ENCODE measurements at places on chromosomes 12 and 14.

- no peak for DNase-seq
Observed at GRCh38 chr12:21776175-21776574, 1.7 kb upstream of the KCNJ8 start.

DNA sequence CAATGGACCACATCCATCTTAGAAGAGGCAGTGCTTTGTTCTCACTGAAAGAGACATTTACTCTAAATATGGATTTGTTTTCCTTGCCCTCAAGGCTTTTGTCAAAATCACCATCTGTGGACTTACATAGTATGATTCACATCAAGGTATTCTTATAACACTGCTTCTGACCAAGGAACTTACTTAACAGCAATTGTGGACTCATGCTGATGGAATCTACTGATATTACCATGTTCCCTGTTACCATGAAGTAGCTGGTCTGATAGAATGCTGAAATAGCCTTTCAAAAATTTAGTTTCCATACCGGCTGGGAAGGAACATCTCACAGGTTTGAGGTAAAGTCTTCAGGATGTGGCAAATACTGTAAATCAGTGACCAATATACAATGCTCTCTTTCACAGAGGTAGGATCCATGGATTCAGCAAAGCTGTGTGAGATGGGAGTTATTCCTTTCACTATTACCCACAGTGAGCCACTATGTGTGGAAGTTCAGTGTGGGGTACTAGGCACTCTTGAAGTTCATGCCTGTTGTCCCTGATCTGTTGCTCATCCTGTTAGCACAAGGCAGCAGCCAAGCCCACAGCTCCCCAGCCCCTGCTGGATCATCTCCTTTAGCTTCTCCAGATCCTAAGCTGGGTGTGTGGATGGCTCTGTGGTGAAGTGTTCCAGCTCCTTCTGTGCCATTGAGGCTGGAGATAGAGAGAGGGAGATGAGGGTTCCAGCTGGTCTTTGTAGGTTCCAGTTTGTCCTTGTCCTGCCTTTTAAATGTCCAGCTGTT is 126.4 kb downstream of the ATP23 start:
- no peak for DNase-seq

GRCh38 chr12:47882781-47883546 is 21.8 kb downstream of the VDR start:
- no peak for DNase-seq

DNA sequence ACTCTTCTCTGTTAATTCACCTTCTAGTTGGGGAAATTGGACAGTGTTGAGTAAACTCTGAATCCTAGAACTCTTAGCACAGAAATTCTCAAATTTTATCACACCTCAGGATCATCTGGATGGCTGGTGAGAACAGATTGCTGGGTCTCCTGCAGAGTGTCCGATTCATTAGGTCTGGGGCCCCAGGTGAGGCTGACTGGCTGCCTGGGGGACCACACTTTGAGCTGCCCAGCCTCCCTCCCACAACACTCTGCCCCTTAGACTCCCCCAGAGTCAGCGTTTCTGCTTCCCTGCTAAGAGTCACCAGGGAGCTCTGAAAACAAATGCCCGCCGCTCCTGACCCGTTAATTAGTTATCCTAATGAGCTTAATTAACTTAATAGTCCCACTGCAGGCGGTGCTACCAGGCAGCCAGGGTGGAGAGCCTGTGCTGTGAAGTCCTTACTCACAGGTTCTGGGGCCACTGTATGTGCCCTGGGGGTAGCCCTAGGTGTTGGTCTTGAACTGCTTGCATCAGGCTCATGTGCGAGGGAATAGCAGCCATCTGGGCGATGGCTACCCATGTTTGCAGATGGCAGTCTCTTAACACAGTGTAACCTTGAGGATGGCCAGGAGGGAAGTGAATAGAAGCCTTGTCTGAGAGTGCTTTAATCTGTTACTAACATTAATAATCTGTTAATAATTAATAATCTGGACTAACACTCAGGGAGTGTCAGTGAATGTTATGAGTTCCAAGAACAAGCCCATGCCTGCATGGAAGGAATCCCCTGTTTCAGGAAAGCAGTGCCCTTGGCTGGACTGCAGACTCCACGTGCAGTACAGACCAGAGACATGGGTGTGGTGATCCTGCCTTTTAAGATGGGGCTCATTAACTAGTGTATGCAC is 35.6 kb downstream of the AACS start:
- DNase-seq, result no peak

DNA sequence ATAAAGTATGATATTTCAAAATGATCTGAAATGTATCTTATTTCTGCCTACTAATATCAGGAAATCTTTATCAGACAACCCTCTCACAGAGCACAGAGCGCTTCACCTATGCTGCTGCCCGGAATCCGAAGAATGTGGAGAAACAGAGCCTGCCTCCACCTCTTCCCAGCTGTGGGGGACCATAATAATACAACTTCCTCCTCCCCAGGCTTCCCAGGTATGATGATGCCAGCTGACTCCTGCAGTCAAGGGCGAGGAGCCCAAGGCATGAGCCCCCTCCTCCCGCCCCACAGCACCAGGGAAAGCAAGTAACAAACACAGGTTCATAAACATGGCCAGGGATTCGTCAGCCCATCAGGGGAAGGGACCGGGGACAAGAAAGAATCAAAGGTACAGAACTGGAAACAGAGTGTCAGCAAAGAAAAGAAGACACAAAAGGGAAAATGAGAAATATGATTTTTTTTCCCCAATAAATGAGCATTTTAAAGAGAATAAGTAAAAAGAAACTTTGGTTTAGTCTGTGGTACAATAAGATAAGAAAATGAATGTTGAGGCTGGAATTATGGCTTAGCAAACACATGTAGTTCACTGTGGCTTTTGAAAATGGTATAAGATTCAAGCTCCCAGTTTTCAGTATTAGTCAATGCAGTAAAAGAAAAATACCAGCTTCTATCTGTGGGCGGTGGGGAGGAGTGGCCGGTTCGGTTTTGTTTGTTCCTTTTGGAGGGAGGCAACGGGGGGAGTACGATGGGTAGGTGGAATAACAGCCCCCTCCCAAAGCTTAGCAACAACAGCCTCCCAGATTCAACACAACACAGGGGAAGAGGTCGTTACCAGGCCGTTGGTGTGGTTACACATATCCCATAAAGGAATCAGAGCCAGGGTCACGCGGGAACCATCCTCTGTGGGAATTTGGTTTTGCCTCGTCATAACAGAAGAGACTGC is 68.3 kb downstream of the SETD3 start:
- no peak for DNase-seq

- no peak for DNase-seq
Observed at GRCh38 chr14:52063052-52063462, 5.8 kb downstream of the NID2 start.

DNA sequence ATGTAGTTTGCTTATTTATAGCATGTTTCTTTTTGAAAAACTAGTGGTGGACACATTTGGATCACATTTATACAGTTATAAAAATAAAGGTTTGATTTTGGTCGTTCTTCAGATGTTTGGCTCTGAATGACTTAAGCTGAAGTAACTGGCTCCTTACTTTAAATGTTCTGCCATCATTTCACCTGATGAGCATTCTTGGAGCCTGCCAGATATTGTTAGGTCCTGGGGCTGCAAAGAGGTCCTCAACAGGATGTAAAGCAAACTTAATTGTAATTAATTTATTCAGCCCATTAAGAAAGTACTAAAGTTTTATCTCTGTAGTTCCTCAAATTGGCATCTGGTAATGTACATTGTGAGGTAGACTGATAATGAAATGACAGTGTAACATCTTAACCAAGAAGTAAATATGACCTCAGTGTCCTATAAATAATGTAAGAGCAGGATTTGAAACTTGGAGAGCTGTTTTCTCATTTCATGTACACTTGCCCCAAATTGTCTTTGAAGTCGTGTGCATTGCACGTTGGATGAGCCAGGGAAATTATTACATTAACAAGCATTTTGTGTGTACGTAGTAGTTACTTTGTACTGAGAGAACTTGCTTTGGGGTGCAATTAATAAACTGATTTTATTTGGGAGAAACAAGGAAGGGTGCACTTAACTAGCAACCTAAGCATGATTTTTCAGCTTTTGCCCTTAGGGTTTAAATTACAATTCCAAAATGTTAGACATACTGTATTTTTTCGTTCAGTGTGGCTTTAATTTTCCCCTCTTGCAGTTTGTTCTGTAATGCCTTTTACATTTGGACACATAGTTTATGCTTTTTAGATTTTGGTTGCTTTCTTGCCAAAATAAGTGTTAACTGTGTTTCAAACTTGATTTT is 7.5 kb downstream of the EIF5 start:
- DNase-seq, result no peak

DNA sequence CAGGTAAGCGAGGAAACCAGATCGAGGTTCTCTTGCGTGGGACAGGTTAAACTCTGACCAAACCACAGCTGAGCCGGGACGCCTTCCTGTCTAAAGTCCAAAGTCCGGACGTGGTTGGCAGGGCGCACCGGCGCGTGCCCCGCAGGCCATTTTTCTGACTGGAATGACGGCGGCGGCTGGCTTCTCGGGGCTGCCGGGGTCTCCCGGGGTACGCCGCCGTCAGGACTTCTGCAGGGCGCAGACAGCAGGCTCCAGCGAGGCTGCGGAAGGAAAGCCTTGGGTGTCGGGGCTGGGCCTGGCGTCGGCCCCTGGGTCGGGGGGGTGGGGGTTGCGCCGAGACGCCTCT is 32.8 kb downstream of the MIA2 start:
- DNase-seq, result no peak

DNA sequence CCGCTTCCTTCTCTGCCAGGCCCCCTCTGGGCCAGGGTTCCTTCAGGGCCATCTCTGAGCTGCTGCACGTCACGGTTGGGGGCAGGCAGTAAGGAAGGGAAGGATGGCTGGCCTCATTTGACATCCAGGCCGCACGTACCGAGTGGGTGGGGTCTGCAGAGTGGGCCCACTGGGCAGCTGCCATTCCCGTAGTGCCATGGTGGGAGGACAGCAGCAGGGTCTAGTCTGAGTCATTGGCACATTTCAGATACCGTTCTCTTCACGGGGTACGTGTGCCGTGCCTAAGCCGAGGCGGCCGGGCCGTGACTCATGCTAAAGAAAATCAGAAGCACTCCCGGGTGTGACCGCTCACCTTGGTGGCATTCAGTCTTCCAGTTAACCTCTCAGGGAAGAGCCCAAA is 43.9 kb downstream of the IL31 start:
- no peak for DNase-seq

GRCh38 chr14:100815478-100816285 is 10.2 kb upstream of the MEG3 start:
- DNase-seq, result no peak

GRCh38 chr14:68784978-68785533 is 7.8 kb downstream of the ZFP36L1 start:
- no peak for DNase-seq

- no peak for DNase-seq
Observed at GRCh38 chr12:105030820-105031807, 45.0 kb downstream of the NOPCHAP1 start.

GRCh38 chr12:98464190-98464589 is 51.2 kb upstream of the TMPO start:
- no peak for DNase-seq

GRCh38 chr12:68259318-68259940 is 6.0 kb upstream of the IL22 start:
- DNase-seq, result no peak

DNA sequence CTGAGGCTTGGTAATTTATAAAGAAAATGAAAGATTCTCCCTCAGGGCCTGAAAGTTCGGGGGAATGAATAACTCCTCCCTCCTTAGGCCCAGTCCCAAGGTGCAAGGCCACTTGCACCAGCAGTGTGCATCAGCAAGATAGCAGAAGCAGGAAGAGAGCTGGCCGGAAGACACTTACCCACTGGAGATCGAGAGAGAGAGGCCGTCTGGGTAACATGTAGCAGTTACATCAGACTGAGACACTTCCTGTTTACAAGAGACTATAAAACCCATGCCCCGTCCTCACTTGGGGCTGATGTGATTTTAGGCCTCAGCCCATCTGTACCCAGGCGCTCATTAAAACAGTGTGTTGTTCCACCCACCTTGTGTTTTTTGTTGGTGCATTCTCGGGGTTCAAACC is 85.2 kb downstream of the TMTC3 start:
- no peak for DNase-seq

GRCh38 chr12:93019975-93020630 is 91.0 kb upstream of the EEA1 start:
- DNase-seq, result no peak

GRCh38 chr12:110743571-110744093 is 941 bp upstream of the PPP1CC start:
- DNase-seq, result no peak

DNA sequence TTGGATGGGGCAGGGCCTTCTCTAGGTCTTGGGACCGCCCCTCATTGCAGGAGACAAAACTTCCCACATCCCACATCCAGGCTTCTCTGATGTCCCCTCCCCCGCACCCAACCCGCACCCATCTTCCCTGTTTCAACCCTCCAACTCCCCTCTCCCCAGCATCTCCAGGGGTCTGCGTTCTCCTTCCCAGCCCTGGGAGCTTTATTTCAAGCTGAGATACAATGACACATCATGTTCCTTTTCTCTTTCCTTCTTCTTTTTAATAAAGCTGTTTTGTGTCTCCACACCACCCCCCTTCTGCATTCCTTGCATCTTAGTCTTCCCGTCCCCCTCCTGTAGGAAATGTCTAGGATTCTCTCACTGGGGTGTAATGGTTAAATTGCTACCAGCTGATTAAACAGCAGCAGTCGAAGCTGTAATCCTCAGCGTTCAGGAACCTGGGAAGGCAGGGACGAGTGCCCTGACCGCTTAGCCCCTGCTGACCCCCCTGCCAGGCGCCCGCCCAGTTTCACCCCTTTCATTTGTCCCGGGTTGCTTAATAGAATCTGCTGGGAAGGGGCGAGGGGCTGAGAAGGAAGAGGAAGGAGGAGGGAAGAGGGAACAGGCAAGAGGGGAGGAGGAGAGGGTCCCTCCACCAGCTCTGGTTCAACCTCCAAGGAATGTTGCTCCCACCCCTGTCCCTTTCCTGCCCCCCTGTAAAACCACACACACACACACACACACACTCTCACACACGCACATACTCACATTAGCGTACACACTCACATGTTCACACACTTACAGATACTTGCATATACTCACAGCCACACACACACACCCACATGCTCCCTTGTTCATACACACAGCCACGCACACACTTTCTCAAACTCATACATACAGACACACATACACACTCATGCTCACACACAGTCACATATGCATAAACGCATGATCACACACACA is 104.5 kb upstream of the MED13L start:
- no peak for DNase-seq

DNA sequence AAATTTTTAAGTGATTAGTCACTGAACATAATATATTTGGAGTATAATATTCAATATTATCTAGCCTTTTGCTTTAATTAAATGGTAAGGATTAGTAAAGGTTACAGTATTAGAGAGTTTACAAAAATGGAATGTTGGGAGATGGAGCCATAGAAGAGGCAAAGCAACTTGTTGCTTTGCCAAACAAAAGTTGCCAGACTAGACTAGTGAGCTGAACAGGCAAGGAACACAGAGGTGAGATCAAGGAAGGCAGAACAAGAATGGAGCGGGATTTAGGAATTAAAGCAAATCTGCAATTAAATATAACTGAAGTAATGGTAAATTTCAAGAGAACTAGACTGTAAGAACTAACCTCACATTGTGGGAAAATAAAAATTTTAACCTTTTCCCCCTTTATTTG is 5.1 kb downstream of the ARF6 start:
- no peak for DNase-seq

Measured in stimulated activated CD4-positive, alpha-beta T cell treated with anti-CD3 and anti-CD28 coated beads, TNF-alpha, amount 100 ng/mL, for 1 hour (primary cell).